ENCODE measurements at places on chromosomes 12 and 14.

GRCh38 chr12:93461503-93461902 is 5.8 kb upstream of the MRPL42 start:
- no peak for DNase-seq
- H3K36me3 ChIP-seq: no peaks in the 10 kb centered on the region
- no peak overlapping the region for H3K27ac ChIP-seq
- H3K27me3 ChIP-seq: peaks cover 2% of the 10 kb centered on the region

- peaks cover 6% of the 10 kb centered on the region for H3K27me3 ChIP-seq
- no peaks in the 10 kb centered on the region for H3K36me3 ChIP-seq
- H3K27ac ChIP-seq: no peak overlapping the region
- DNase-seq: no peak
These were observed 215.4 kb downstream of the PELI2 start for GRCh38 chr14:56333359-56334292.

DNA sequence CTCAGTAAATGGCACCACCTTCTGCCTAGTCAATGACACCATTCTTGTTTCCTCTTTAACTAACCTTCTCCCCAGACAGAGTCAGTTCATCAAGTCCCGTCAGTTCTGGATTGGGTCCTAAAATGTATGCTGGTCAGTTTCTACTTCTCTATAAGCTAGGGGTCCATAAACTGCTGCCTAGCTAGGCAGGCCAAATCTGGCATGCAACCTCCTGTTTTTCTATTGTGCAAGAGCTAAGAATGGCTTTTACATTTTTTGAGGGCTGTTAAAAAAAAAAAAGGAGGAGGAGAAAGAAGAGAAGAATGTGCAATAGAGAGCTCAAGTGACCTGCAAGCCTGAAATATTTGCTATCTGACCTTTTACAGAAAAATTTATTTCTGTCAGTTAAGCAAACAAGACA is 6.4 kb upstream of the TMED10 start:
- H3K27ac ChIP-seq: no peak overlapping the region
- H3K4me1 ChIP-seq: no peaks in the 10 kb centered on the region
- H3K36me3 ChIP-seq: no peaks in the 10 kb centered on the region
- H3K27me3 ChIP-seq: no peaks in the 10 kb centered on the region

GRCh38 chr12:227286-227915 is 13.4 kb upstream of the SLC6A12 start:
- no peak for DNase-seq
- no peaks in the 10 kb centered on the region for H3K36me3 ChIP-seq
- H3K4me3 ChIP-seq: no peak overlapping the region
- no peaks in the 10 kb centered on the region for H3K27me3 ChIP-seq
- no peak overlapping the region for H3K27ac ChIP-seq

GRCh38 chr14:91233936-91234790 is 10.3 kb downstream of the GPR68 start:
- H3K27me3 ChIP-seq: no peaks in the 10 kb centered on the region
- H3K4me3 ChIP-seq: no peak overlapping the region
- no peaks in the 10 kb centered on the region for H3K36me3 ChIP-seq
- peaks cover 66% of the 10 kb centered on the region for H3K4me1 ChIP-seq
- no peak for DNase-seq
- no peak overlapping the region for H3K27ac ChIP-seq

GRCh38 chr12:52145228-52146088 is 46.4 kb downstream of the KRT80 start:
- no peaks in the 10 kb centered on the region for H3K36me3 ChIP-seq
- peaks cover 7% of the 10 kb centered on the region for H3K27me3 ChIP-seq
- H3K4me1 ChIP-seq: no peaks in the 10 kb centered on the region

GRCh38 chr14:98368221-98368620 is 903.8 kb downstream of the BCL11B start:
- no peak for DNase-seq
- H3K36me3 ChIP-seq: no peaks in the 10 kb centered on the region
- H3K27ac ChIP-seq: no peak overlapping the region
- no peak overlapping the region for H3K4me3 ChIP-seq

DNA sequence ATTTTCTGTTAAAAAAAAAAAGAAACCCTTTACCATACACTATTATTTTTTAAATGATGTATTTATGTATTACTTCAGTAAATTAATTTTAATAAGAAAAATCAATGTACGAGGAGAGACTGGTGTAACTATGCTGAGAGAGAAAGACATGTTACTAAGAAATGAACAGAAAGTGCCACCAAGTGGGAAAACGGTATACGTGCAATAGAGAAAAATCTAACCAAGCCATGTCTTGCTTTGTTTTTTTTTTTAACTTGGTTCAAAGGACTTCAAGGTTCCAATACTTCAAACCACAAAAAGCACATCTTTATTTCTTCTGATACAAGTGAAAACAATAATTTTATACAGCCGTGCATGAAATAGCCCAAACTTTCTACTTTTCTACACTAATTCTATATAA is 22.9 kb downstream of the NDUFA12 start:
- peaks cover 34% of the 10 kb centered on the region for H3K36me3 ChIP-seq
- H3K27me3 ChIP-seq: no peaks in the 10 kb centered on the region
- H3K4me3 ChIP-seq: no peak overlapping the region
- H3K4me1 ChIP-seq: peaks cover 36% of the 10 kb centered on the region
- no peak for DNase-seq
- H3K27ac ChIP-seq: peak overlapping the region; percentile 34

DNA sequence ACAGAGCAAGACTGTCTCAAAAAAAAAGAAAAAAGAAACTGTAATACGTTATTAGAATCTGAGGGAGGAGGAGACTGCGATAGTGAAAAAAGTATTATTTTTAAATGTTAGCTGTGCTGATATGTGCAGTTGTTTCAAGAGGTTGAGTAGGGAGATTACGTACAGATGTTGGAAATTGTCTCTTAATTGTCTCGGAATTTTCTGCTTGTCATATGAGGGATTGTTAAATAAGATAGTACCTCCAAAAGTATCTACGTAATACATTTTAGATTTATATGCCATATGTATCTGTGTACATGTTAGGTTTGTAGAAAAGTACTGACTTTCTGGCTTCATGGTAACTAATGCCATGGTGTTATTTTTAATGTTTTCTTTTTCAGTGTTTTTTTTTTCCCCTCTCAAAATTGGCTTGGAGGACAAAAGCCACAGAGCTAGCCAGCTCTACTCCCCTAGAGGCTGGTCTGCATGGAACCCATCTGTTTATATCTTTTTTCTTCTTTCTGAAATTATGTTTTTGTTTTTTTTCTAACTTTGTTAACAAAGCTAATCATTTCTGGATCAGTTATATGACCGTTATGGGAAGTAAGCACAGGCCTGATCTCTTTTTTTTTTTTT is 3.4 kb downstream of the RIMKLB start:
- H3K4me3 ChIP-seq: no peak overlapping the region
- no peak overlapping the region for H3K27ac ChIP-seq
- no peaks in the 10 kb centered on the region for H3K27me3 ChIP-seq
- no peak for DNase-seq
- H3K4me1 ChIP-seq: peaks cover 17% of the 10 kb centered on the region

GRCh38 chr12:44015333-44015941 is 179.6 kb downstream of the TMEM117 start:
- no peak overlapping the region for H3K27ac ChIP-seq
- H3K4me1 ChIP-seq: no peaks in the 10 kb centered on the region
- H3K4me3 ChIP-seq: no peak overlapping the region
- peak; percentile 44 for DNase-seq
- no peaks in the 10 kb centered on the region for H3K36me3 ChIP-seq
- peaks cover 10% of the 10 kb centered on the region for H3K27me3 ChIP-seq

- no peaks in the 10 kb centered on the region for H3K4me1 ChIP-seq
- H3K27me3 ChIP-seq: no peaks in the 10 kb centered on the region
- H3K36me3 ChIP-seq: peaks cover 5% of the 10 kb centered on the region
- DNase-seq: no peak
- H3K27ac ChIP-seq: no peak overlapping the region
These were observed 410.7 kb downstream of the TMEM117 start for GRCh38 chr12:44246482-44247105.

- no peaks in the 10 kb centered on the region for H3K4me1 ChIP-seq
- H3K4me3 ChIP-seq: no peak overlapping the region
- H3K27me3 ChIP-seq: no peaks in the 10 kb centered on the region
- H3K36me3 ChIP-seq: no peaks in the 10 kb centered on the region
These were observed 51.3 kb upstream of the LIN7A start for GRCh38 chr12:80988986-80989385.

DNA sequence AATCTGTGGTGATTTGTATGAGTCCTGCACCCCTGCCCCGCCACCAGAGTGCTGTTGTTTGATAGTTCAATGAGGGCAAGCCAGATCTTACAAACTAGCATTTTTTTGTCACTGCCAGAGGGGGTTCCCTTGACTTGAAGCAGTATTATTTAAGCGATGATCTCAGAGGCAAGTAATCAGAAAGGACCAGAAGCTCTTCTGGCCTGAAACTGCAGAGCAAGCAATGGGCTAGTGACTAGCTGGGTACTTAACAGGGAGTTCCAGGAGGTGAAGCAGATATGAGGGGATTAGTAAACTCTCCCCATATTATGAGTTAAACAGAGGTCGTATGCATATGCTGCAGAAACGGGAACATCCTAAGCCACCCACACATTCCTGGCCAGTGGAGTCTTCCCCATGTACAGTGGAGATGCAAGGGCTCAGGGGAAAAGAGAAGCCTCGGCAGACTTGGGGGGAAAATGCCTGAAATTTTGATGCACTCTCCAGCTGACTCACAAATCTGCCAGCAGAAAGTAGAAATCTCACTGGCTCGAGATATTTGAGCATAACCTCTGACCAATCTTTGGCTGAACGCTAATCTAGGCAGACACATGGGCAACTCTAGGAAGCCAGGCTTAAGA is 8.3 kb upstream of the CRACR2A start:
- peaks cover 10% of the 10 kb centered on the region for H3K36me3 ChIP-seq
- DNase-seq: no peak
- no peak overlapping the region for H3K4me3 ChIP-seq
- H3K4me1 ChIP-seq: peaks cover 7% of the 10 kb centered on the region
- peak overlapping the region; percentile 19 for H3K27ac ChIP-seq
- H3K27me3 ChIP-seq: no peaks in the 10 kb centered on the region

GRCh38 chr14:29222671-29223268 is 456.2 kb downstream of the FOXG1 start:
- H3K27me3 ChIP-seq: no peaks in the 10 kb centered on the region
- H3K4me1 ChIP-seq: no peaks in the 10 kb centered on the region
- DNase-seq: no peak
- no peak overlapping the region for H3K27ac ChIP-seq

GRCh38 chr14:25111061-25111601 is 61.2 kb upstream of the STXBP6 start:
- H3K27ac ChIP-seq: no peak overlapping the region
- no peaks in the 10 kb centered on the region for H3K36me3 ChIP-seq
- H3K4me1 ChIP-seq: no peaks in the 10 kb centered on the region
- no peak for DNase-seq
- H3K27me3 ChIP-seq: peaks cover 21% of the 10 kb centered on the region
- H3K4me3 ChIP-seq: no peak overlapping the region

- H3K4me1 ChIP-seq: no peaks in the 10 kb centered on the region
- no peak for DNase-seq
- H3K27ac ChIP-seq: no peak overlapping the region
- no peak overlapping the region for H3K4me3 ChIP-seq
- no peaks in the 10 kb centered on the region for H3K27me3 ChIP-seq
These were observed 41.2 kb upstream of the MEG3 start for GRCh38 chr14:100784523-100785337.

All from naive thymus-derived CD8-positive, alpha-beta T cell (primary cell).